ENCODE measurements at places on chromosomes 1 and 21. TPM values are rescaled to one million over a fixed set of nuclear protein-coding genes. Genes with fewer than 3 reads are reported as not detected.

- DNase-seq = peak; percentile 27
Measured at GRCh38 chr1:94398356-94398755, 19.8 kb upstream of the ABCD3 start.

DNA sequence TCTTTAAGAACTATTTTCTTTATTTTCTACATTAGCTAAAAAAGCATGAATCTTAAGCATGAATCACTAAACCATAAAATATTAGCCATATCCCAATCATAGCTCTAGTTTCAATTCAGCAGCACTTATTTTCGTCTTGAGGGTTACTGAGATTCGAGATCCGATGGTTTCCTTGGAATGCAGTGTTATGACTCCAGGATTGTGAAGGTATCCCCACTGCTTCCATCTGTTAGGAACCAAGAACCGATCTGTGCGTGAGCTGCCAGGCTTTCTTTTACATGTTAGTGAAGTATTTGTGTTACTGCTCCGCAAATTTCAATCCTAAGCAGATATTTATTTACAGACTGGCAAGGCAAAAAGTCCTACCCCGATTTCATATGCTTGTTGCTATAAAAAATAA is 18.8 kb downstream of the TNFRSF9 start:
- DNase-seq = no peak

GRCh38 chr1:1357871-1358432 is 403 bp downstream of the MXRA8 start:
- peak; percentile 73 for DNase-seq

- DNase-seq = no peak
Measured at GRCh38 chr1:67749263-67749843, 64.4 kb downstream of the GADD45A start.

DNA sequence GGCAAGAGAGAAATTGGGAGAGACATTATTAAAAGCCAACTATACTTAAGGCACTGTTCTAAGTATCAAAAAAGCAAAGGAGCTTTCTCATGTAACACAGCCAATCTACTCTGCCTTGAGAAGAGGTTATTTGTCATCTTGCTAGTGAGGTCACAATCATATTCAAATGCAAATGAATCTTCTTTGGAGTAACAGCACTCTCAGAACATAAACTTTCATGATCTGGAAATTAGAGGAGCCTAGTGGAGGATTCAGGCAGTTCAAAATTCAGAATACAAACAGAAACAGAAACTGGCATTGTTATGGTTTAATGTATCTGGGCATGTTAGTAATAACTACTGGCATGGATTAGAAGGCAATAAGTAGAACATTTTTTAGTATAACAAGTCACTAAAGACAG is 57.4 kb downstream of the ARID4B start:
- DNase-seq = peak; percentile 81

GRCh38 chr1:165057956-165058355 is 298.6 kb downstream of the LMX1A start:
- DNase-seq = no peak

GRCh38 chr1:28871631-28872401 is 42.6 kb upstream of the EPB41 start:
- no peak for DNase-seq

GRCh38 chr21:32257962-32258785 is 20.7 kb downstream of the MIS18A start:
- DNase-seq = peak; percentile 93

The FMOD gene
- 11.4 TPM for polyA plus RNA-seq

- DNase-seq = no peak
Measured at GRCh38 chr1:116326486-116326885, 46.6 kb upstream of the ATP1A1 start.

- DNase-seq = no peak
Measured at GRCh38 chr21:45997205-45997494, 15.6 kb downstream of the COL6A1 start.

The EDN2 gene
- not detected for polyA plus RNA-seq

GRCh38 chr1:183318433-183318832 is 99.7 kb downstream of the NMNAT2 start:
- DNase-seq = peak; percentile 94

The SELP gene
- polyA plus RNA-seq = not detected

The SPATA1 gene
- 0.68 TPM for polyA plus RNA-seq

- no peak for DNase-seq
Measured at GRCh38 chr1:238596703-238597102, 706.0 kb upstream of the ZP4 start.

The MCOLN3 gene
- polyA plus RNA-seq = 0.77 TPM

DNA sequence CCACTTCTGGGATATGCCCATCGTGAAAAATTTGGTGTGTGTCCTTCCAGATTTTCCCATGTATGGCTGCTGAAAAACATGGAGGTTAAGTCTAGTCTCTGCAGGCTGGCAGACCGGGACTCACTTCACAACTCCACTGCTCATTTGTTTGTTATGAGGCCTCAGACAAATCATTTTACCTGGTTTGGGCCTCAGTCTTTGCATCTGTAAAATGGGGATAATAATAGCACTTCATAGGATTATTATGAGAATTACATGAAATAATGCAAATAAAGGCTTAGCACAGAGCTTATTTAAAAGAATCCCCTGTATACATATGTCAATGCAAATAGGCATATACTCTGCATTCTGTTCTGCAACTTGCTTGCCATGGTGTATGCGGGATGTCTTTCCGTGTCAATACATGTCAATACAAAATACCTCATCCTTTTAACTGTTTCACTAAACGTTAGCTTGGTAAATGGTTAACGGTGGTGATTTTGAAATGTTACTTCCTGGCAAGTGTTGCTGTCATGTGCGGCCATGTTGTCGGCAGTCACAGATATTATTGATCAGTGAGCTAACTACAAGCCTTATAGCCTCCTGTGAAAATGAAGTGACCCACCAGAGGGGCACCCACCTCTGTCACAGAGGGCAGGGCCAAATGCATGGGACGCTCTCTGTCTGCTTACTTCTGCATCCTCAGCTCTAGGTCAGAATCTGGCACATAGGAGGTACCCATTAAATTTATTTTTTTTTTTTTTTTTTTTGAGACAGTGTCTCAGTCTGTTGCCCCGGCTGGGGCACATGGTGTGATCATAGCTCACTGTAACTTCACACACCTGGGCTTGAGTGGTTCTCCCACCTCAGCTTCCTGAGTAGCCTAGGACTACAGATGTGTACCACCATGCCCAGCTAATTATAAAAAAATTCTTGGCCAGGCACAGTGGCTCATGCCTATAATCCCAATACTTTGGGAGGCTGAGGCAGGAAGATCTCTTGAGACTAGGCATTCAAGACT is 4.3 kb downstream of the LCK start:
- no peak for DNase-seq

GRCh38 chr21:34351786-34352241 is 12.0 kb upstream of the KCNE2 start:
- DNase-seq = peak; percentile 38

DNA sequence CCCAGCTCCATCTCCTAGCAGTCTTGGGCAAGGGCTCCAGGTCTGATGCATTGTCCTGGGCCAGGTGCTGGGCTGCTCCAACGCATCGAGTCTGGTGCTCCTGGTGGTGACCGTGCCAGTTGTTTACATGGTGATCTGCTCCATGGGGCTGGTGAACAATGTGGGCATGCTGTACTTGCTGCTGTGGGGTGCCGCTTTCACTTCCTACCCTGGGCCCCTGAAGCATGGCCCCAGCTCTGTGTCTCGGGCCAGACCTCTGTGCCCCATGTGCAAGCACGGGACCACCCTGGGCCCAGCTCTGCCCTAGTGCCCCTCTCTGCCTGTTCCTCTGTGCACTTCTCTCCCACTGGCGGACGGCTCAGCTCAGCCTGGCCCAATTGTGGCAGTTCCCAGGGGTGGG is 119.4 kb downstream of the MAST2 start:
- DNase-seq = no peak

DNA sequence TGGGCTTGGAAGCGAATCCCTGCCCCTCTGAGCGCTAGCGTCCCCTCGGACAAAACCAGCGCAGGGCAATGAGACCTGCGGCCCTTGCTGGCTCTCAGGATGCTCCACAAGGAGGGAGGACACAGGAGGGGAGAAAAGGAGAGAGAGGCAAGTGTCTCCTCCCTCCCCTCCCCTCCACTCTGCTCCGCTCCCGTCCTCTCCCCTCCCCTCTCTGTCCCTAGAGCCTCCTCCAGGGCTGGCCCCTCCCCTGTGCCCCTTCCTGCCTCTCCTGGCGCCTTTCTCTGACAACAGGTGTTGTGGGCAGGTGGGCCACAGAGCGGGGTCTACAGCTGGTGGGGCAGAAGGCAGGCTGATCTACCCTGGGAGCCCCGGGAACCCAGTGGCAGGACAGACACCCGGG is 35.2 kb downstream of the TP73 start:
- no peak for DNase-seq

The HORMAD1 gene
- not detected for polyA plus RNA-seq

DNA sequence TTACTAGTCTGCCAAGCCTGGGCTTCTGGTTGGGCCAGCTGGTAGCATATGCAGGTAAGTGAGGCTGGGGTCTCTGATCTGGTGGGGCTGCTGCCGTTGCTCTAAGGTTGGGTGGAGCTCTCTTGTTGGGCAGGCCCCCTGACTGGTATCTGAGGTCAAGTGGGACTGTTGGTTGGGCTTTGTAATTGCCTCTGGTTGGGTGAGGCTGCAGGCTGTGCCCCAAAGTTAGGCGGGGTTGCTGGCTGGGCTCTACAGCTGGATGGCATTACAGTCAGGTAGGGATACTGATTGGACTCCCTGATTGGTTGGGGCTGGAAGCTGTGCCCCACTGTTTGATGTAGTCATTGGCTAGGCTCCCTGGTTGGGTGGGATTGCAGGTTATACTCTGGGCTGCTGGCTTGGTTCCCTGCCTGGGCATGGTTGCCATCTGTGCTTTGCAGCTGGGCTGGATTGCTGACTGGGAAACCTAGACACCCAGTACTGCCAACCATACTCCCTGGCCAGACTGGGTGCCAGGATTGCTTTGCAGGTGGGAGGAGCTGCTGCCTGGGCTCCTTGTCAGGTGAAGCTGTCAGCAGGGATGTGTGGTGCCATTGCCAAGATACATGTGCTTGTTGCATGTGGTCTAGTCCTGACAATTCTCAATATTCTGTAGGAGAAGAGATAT is 130.5 kb downstream of the RABGAP1L start:
- no peak for DNase-seq

DNA sequence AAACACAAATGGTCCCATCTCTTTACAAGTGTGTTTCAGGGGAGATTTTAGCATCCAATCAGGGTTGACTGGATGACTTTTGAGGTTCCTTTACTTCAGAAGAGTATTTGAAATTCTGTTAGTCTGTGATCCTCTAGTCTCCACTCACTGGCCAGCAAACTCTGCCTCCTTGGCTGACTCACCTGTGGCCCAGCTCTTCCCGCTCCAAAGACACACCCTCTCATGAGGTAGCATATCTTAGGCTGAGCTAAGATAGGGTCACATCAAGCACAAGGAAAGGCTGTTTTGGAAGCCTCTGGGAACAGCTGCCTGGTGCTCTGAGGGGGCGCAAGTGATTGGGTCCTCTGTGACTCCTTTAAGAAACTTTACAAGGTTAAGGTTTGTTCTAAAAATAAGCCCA is 102.3 kb upstream of the FGGY start:
- DNase-seq = no peak

The GPR153 gene
- polyA plus RNA-seq = 0.84 TPM

GRCh38 chr1:66175581-66175980 is 358.4 kb upstream of the SGIP1 start:
- DNase-seq = no peak

The PRDM2 gene
- 15.1 TPM for polyA plus RNA-seq

The CIART gene
- 7.0 TPM for polyA plus RNA-seq

DNA sequence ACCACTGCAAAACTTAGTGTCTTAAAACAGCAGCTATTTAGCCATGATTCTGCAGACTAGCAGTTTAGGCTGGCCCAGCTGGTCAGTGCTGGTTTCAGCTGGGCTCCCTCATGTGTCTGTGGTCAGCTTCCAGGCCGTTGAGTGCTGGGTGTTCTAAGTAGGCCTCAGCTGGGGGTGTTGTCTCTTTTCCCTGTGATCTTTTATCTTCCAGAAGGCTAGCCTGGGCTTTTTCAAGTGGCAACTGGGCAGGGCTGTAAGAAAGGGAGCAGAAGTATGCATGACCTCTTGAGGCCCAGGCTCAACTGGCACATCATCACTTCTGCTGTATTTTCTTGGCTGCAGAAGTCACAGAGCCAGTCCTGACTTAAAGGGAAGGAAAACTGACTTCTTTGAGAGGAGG is 136.1 kb downstream of the KIF26B start:
- DNase-seq = peak; percentile 9

GRCh38 chr1:34266127-34266951 is 89.6 kb downstream of the C1orf94 start:
- DNase-seq = peak; percentile 34

- no peak for DNase-seq
Measured at GRCh38 chr1:44696789-44697345, 22.4 kb downstream of the ARMH1 start.
